ENCODE measurements at places on chromosomes 3 and 15. TPM values are rescaled to one million over a fixed set of nuclear protein-coding genes. Genes with fewer than 3 reads are reported as not detected.

The TMEM212 gene
- total RNA-seq, result not detected

The EFCC1 gene
- total RNA-seq, result 0.79 TPM

GRCh38 chr15:52144656-52145178 lies 32.1 kb upstream of the BCL2L10 start:
- no peak for DNase-seq

The SV2B gene
- 1.5 TPM for total RNA-seq

The SLITRK3 gene
- total RNA-seq, result 0.10 TPM

DNA sequence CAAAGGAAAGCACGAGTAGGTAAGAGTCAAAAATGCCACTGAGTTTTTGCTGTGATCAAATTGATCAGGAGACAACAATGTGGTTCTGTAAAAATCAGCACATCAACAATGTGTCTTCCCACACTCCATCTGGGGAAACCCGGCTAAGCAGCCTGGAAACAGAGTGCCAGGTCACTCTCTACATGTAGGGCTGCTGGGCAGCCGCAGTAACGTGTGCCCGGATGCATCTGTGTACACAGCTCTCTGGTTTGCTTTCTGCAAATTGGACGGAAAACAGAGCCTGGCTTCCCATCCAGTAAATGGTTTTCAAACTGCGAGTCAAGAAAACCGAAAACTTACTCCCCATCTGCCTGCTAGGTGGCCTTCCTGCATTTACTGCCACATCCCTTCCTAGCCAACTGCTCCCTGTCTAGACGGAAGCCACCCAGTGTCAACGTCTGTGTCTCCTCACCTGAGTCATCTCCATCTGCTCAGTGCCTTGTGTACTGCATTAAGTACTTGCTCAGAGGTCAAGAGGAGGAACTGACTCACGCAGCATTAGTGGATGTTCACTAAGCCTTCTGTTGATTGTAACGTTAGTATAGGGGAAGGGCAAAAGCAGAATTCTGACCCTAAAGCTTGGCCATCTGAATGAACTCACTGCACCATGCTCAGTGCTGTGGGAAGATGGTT lies 124.1 kb downstream of the TJP1 start:
- DNase-seq, result no peak

DNA sequence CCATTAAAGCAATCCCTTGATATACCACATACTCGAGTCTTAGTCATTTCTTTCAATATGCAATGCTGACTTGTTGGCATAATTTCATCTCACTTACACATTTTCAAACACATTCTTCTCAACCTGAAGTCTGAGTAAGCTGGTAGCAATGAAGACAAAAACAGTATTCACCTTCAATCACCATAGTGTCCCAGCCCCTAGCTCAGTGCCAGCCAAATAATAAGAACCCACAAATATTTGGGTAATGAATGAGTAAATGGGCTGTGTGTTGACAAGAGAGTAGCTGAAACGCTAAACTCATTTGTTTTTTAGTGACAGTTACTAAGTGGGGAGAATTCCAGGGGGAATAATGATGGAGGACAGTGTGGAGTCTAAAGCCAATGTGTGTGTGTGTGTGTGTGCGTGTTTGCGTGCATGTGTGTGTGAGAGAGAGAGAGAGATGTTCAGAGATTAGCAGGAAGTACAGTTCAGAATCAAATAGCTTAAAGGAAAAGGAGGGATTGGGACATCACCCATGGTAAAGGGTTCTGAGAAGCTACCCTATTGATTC lies 165.7 kb downstream of the GAP43 start:
- DNase-seq, result peak; percentile 45

The SCN11A gene
- total RNA-seq, result 1.9 TPM

- no peak for DNase-seq
Measured at GRCh38 chr15:67979281-67979680, 74.8 kb upstream of the PIAS1 start.

The IGF1R gene
- total RNA-seq, result 31.9 TPM

DNA sequence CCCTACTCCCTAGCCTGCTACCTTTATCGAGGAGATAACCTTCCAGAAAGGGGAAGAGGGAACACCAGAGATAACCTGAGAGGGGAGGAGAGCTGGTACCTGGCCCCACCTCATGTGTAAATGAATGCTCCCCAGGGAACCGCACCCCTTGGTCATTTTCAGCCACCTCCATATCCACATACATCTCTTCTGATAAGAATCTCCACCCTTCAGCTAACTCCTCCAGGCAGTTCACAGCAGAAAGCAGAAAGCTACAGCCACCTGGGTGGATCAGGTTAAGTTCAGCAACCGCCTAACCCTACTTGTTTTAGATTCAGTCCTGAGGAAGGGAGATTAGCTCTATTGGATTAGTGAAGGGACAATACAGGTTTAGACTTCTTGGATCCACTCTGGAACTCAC lies 38.0 kb upstream of the TIMP4 start:
- DNase-seq, result no peak

DNA sequence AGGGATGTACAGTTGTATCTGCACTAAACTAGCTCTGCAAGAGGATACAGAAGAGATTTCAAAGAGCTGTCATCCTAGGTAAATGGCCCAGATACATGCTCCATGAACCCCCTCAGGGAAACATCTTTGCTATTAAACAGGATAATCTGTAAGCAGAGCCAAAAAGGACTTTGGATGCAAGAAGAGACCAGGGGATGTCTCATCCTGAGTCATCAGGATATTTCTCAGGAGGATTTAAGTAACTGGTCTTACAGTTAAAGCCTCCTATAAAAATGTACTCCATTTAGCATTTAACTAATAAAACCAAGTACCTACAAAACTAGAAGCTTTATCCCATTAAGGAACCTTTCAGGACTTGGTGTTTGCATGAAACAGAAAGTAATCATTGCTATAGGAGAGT lies 48.2 kb upstream of the PHLDB2 start:
- DNase-seq, result no peak

GRCh38 chr15:28084547-28084946 lies 14.6 kb downstream of the OCA2 start:
- no peak for DNase-seq

DNA sequence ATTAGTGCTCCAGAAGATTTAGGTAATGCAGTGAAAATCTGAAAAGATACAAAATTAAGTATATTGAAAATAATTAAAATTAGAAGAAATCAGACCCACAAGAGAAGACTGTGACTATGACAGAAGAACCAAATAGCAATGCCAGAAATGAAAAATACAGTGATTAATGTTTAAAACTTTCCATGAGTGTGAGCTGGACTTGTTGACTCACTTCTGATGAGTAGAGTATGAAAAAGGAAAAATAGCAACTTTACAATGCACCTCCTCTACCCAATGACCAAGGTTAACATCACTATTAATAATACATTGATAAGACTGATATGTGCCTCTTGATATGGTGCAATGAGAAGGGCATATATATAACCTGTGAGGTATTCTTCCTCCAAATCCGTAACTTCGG lies 39.3 kb upstream of the SLC22A13 start:
- DNase-seq, result no peak

DNA sequence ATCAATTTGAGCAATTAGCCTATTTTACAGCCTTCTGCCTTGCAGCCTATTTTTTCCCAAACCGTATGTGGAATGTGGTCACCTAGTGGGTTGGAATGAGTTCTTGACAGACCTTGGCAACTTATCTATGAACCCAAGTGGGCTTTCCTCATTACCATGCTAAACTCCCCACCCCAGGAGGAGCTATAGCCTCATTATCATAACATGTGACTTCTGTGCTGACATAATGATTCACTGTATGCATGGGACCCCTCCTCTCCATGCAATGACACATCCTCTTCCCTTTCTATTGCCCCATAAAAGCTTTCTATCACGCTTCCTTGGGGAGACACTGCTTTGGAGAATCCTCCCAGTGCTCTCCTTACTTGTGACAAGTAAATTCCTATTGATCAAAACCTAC lies 83.5 kb upstream of the FHIT start:
- DNase-seq, result no peak

- no peak for DNase-seq
Measured at GRCh38 chr3:130739848-130740247, 6.8 kb downstream of the PIK3R4 start.

- DNase-seq, result no peak
Measured at GRCh38 chr3:44104668-44105321, 136.9 kb upstream of the TOPAZ1 start.

The PEX5L gene
- 0.10 TPM for total RNA-seq

DNA sequence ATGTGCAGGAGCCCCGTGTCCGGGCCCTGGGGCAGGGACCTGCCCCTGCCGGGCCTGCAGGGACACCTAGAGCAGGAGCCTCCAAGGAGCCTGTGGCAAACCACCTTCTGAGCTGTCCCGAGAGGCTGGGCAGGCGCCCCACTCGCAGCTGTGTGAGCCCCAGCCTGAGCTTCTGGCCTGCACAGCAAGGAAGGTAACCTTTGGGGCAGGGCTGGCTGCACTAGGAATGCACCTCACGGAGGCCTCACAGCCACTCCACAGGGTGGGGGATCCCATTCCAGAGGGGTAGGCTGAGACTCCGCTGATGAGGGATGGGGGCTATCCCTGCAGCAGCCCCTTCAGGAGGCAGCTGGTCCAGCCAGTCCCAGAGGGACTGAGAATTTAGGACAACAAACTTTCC lies 68.1 kb downstream of the DNAJB8 start:
- no peak for DNase-seq

The ERC2 gene
- 2.5 TPM for total RNA-seq

GRCh38 chr15:70707686-70708300 lies 55.6 kb downstream of the UACA start:
- DNase-seq, result no peak

- no peak for DNase-seq
Measured at GRCh38 chr15:56236197-56236596, 7.5 kb downstream of the RFX7 start.

DNA sequence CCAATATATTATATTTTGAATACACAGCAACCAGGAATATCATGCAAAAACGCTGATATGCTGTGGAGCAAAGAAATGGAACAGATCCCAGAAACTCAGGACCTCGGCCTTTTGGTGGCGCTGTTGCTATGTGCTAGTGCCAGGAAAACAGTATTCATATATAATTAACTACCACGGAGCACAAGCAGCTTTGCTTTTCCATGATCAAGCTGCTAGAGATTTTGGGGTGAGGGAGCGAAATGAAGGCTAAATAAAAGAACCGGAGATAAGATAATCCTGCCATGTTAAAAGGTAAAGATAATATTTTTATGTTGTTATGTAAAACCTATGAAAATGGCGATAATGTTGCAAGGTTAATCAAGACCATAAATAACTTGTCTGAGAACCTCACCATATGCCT lies 157.7 kb upstream of the FAM3D start:
- DNase-seq, result peak; percentile 38

The CPB1 gene
- 8.7 TPM for total RNA-seq
